ENCODE measurements at places on chromosomes 3 and 15.
A peak's percentile ranks its signal among the peaks of the same experiment; 100 is the strongest.

- DNase-seq = no peak
Observed at GRCh38 chr15:70669966-70670658, 93.2 kb downstream of the UACA start.

DNA sequence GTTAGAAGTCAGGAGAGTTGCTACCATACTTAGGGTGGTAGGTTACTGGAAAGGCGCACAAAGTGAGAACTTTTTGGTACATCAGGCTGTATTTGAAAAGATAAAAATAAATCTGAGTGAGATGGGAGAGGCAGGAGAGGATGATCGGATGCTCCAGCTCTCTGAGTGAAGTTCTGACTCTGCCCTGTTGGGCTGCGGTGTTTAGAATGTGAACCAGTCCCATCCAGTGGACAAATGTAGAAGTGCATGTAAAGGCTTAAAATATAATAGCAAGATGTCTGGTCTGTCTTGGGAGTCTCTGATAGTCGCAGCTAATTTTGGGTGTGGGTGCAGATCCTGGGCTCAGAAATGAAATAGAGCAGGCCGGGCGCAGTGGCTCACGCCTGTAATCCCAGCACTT lies 30.4 kb downstream of the ACKR2 start:
- peak; percentile 64 for DNase-seq

DNA sequence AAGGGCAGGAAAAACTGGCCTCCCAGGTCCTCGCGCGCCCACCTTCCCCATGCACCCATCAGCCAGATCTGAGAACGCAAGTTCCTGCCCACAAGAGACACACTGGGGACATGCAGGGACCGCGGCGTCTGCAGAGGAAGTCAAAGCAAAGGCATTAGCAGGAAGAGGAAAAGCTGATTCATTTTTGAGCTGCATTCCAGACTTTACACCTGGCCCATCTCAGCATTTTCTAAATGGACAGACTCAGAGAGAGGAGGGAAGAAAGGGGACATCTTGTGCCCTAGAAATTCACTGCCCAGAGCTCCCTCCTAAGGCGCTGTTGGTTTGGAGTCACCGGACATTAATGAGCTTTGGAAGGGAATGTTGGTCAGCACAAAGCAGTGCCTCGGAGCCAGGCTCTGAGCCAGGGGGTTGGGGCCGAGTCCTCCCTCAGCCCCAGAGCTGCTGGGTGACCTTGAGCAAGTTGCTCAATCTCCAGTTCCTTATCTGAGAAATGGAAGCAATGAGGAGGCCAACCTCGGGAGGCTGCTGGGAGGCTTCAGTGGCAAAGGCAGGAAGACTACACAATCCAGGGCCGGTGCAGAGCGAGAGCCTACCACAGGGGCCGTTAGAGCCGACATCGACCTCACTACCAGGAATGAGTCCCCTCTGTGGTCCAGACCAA lies 150.5 kb upstream of the IQSEC1 start:
- peak; percentile 88 for DNase-seq

GRCh38 chr3:55204417-55204816 lies 276.6 kb upstream of the LRTM1 start:
- no peak for DNase-seq

DNA sequence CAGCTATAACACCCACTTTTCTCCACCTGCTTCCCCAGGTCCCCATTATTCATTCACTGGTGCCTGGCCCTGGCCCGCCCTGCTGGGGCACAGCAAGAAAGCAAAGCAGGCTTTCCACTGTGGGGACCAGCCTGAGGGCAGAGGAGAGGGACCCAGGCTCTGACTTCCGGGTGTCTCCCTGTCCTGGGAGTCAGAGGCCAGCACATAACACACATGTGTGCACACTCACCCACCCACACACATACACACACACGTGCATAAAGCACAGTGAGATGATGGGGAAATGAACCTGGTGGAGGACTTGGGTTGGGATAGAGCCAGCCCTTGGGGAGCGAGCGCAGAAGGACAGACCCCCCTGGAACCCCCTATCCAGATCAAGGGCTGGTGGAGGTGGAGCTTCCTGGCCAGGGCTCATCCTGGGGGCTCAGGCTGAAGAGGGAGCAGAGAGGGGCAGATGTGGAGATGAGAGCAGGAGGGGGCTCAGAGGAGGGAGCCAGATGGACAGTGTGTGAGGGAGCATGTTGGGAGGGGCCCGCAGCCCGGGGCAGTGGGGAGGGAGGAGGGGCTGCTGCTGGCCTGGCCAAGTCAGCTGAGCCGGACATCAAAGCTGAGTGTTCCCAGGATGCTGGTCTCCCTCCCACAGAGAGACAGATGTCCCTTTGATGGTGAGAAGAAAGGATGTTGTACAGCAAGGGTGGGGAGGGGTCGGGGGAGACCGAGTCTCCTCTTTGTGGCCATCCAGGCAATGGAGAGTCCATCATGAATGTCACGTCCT lies 78.2 kb downstream of the LINGO1 start:
- no peak for DNase-seq

DNA sequence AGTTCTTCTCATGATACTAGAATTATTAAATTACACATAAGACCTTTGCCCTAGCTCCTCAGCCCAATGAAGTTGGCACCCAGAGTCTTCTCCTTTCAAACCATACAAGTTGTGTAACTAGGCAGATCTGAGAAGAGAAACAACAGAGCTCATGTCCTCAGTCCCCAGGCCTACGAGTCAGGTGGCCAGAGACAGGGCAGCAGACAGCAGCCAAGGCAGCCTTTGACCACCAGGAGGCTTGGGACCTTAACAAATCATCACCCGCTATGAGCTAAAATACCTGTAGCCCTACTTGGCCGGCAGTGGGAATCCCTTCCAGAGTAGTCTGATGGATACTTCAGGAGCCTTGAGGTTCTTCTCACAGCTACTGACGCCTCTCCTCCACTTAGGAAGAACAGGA lies 18.3 kb downstream of the STIMATE start:
- no peak for DNase-seq

GRCh38 chr3:108448593-108448992 lies 61.8 kb downstream of the MYH15 start:
- no peak for DNase-seq

- no peak for DNase-seq
Observed at GRCh38 chr3:64681827-64682226, 6.0 kb downstream of the ADAMTS9 start.

- DNase-seq = no peak
Observed at GRCh38 chr3:158847452-158847821, 45.6 kb downstream of the MFSD1 start.

DNA sequence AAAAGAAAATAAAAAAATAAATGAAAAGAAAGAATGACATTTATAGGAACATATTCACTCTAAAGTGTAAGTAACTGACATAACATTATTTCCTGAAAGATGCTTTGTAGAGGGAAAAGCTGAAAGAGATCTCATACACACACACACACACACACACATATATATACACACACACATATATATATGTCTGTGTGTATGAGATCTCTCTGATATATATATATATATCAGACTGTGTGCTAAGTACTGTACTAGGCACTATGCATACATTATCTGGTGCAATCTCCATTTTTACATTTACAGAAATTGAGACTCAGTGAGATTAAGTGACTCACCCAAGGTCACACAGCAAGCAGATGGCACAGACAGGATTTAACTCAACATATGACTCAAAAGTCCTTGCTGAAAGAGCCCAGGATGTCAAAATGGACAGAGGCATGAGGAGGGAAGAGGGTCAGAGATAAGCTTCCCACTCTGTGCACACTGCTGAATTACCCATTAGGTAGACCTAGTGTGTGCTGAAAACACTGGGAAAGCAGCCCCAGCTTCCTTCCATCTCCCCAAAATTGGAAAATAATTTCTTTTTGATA lies 15.0 kb downstream of the BHLHE40 start:
- no peak for DNase-seq

DNA sequence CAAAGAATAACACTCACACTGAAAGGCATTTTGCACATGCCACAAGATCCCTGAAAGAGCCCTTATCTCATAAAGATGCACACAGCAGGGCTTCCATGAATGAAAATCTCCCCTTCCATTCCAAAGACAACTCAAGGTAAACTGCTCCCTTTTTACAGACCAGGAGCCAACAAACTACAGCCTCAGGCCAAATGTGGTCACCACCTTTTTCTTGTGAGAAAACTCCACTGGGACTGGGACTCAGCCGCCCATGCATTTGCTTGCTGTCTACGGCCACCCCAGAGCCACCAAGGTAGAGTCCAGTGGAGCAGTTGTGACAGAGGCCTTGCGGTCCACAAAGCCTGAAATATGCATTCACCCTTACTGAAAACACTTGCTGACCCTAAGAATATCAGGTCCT lies 334.8 kb downstream of the OCA2 start:
- no peak for DNase-seq

- no peak for DNase-seq
Observed at GRCh38 chr3:71702131-71703024, 22.8 kb downstream of the EIF4E3 start.

GRCh38 chr3:73815966-73816365 lies 191.2 kb upstream of the PDZRN3 start:
- DNase-seq = no peak

DNA sequence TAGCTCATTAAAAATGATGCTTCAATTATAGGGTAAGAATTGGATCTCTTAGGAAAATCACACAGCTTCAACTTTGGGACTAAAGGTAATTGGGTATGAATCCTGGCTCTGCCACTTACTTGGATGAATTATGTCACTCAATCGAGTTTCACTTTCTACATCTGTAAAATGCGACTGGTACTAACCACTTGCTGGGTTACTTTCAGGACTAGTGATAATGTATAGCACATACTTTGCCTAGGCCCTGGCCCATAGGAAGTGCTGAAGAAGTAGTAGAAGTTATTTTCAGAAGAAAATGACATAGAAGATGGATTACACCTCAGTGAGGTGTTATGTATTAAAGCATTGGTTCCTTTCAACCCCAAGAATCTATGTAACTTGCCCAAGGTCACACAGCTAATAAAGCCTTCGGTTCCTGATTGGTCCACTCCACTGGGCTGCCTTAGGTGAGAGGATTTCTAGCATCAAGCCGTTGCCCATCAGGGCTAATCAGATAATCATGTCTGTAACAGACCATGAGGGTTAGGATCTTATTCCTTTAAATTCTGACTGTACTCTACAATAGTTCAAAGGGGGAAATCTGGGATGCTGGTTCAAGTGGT lies 29.4 kb upstream of the AP4E1 start:
- no peak for DNase-seq

DNA sequence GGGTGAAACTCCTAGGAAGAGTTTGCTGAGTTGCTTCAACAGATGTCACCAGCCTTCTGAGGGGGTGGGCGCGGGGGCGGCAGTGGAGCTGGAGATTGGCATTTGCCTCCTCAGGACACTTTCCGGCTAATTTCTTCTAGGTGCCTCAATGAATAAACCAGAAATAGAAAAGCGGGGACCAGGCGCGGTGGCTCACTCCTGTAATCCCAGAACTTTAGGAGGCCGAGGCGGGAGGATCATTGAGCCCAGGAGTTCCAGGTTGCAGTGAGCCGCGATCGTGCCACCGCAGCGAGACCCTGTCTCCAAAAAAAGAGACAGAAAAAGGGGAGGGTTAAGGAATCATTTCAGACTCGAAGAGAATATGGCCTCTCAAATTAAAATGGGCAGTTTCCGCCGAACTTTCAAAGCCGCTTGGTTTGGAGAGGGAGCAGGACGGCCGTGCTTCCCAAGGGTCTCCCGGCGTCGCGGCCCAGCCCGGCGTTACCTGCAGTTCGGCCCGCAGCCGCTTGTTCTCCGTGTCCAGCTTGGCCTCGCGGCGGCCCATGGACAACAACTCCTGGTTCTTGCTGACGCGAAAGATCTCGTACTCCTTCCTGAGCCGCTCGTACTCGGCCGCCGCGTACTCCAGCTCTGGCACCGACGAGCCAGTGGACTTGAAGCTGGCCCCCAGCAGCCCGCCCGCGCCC lies 587 bp downstream of the NPHP3 start:
- peak; percentile 63 for DNase-seq

DNA sequence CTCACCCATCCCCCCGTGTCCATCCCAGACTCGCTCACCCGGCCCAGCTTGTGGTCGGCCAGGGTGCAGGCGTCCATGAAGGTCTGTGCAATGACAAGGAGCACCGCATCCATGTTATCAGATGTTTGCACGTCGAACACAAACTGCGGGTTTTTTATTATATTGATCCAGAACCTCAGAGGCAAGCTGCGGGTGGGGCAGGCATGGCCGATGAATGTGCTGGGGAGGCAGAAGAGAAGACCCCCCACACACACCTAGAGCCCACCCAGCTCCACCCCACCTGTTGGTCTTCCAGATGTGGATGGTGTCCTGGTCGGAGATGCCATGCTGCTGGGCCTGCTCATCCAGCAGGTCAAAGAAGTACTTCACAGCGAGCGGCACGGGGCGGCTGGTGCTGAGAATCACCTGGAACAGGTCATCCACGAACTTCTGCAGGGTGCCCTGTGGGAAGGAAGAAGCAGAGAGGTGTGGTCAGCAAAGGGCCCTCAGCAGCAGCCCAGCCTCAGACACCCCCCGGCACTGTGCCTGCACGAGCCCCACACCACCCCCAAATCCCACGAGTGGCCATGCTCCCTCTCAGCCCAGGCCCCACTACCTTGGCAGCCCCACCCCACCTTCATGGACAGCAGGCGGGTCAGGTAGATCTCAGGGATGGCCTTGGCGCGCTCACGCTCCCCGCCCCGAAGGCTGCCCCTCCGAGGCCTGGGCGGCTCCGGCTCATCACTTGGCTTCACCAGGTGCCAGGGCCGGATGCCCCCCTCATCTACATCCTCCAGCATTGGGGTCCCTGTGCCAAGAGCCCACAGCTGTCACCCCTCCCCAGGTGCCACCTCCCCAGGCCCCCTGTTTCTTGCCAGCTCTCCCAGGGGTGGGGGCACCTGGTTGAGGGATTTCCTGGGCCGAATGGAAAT lies 20.3 kb downstream of the PLXNB1 start:
- DNase-seq = peak; percentile 10

DNA sequence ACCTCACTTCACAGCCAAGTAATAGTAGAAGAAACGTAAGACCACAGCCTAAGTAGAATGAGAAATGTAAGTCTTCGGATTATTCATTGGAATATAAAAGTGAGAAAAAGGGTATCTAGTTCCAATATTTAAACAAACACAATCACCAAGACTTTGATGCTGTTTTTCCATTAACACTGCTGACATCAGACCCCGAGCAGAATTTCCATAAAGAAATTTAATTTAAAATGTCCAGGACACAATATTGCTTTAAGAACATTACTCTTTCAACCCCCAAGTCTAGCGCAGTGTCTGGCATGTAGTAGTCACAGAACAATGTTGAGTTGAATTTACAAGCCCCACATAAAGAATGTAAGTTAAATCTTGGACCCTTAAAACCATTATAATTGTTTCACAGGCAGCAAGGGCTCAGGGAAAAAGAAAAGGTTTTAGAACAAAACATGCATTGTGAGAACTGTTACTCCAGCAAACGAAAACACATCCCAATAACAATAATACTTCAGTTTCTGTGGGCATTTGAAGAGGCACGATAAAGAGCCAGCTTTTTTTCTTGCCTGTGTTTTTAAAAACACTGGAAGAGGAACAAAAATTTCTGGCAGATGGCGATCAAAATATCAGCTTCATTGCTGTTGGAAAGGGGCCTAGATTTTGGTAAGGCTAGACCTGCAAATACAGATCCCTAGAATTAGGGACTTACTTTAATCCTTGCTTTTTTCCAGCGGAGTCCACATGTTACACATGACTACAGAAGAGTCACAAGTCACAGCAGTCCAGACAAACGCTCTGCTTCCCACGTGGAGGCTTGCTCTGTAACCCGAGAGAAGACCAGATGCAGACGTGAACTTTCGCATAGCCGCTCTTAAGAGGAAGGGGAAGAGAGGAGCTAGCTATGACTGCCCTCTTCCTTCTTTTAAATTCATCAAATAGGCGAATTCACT lies 77.9 kb upstream of the IGSF10 start:
- DNase-seq = peak; percentile 66
